ENCODE measurements at places on chromosomes 16 and 17. TPM values are rescaled to one million over a fixed set of nuclear protein-coding genes. Genes with fewer than 3 reads are reported as not detected.

GRCh38 chr17:7732981-7733539 lies 15.5 kb downstream of the DNAH2 start:
- no peak for DNase-seq
- H3K4me1 ChIP-seq, result no peaks in the 10 kb centered on the region
- peaks cover 3% of the 10 kb centered on the region for H3K27me3 ChIP-seq
- no peaks in the 10 kb centered on the region for H3K36me3 ChIP-seq

CD300H gene
- not detected for total RNA-seq

- no peaks in the 10 kb centered on the region for H3K36me3 ChIP-seq
- H3K4me3 ChIP-seq, result no peak overlapping the region
- DNase-seq, result no peak
- no peak overlapping the region for H3K27ac ChIP-seq
These were observed 7.5 kb downstream of the ARHGAP23 start for GRCh38 chr17:38435795-38436194.

DNA sequence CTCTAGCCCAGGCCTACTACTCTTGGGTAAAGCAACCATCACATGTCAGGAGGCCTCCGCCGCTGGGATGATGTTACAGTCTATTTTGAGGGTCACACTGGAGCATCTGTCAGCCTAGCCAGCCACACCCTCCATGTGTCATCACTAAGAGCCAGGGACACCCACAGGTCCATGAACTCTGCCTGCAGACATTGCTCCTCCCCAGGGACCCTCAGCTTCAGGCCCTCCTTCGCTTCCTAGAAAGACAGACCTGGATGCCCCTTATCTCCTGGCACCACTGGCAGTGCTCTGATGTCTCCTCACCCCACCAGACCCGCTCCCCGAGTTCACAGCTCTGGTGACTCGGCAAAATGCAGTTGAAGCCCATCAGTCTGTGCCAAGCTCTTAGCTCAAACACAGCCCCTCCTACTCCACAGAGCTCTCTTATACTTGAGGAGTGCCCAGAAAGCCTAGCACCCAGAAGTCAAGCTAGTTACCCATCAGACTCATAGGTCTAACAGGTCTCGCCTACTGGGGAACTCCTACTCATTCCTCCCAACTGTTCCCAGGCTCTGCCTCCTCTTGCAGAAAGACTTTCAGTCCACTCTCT lies 5.9 kb downstream of the RANBP10 start:
- peaks cover 17% of the 10 kb centered on the region for H3K4me1 ChIP-seq
- no peak for DNase-seq
- H3K27ac ChIP-seq, result no peak overlapping the region

DNA sequence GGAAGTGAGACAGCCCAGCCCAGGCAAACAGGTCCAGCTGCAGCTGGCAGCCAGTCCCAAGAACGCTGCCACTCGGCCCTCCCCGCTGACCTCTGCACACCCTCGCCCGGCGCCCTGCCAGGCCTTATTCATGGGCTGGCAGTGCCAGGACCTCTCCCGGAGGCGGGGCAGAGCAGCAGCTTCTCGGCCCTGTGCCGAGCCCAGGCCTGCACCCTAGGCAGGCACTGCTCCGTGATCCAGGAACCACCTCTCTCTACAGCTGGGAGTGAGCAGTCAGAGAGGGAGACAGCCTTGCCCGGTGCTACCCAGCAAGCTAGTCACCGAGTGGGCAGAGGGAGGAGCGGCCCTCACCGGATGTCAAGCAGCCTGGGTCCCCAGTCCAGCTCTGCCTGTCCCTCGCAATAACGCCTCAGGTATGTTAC lies 79.9 kb upstream of the CBX4 start:
- H3K27ac ChIP-seq, result no peak overlapping the region
- peaks cover 57% of the 10 kb centered on the region for H3K27me3 ChIP-seq
- peaks cover 30% of the 10 kb centered on the region for H3K4me1 ChIP-seq
- DNase-seq, result no peak
- H3K4me3 ChIP-seq, result peak overlapping the region; percentile 15

HOXB7 gene
- 0.95 TPM for total RNA-seq

DNA sequence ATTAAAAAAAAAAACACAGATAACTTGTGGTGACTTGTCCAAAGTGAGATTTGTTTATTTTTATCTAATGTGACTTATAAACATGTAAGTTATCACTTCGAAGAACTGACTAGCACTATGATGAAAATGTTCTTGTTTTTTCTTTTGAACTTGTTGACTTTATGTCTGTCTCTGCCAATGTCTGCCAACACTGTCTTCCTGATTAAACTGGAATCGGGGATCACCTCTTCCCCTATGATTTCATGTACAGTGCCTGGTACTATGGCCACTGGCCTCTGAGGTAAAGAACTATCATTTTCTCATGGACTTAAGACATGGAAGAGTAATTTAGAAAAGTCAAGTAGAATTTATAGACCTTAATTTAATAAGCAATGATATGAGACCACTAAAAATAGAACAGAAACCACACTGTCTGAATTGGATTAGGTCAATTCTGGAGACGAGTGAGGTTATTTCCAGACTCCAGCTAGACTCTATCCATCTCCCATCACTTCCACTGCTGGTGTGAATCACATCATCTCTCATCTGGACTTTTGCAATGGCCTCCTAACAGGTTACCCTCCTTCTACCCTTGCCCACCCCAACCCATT lies 8.9 kb downstream of the C17orf78 start:
- no peak overlapping the region for H3K4me3 ChIP-seq
- H3K27ac ChIP-seq, result no peak overlapping the region
- no peaks in the 10 kb centered on the region for H3K36me3 ChIP-seq
- H3K27me3 ChIP-seq, result no peaks in the 10 kb centered on the region
- no peak for DNase-seq

HSF5 gene
- total RNA-seq, result not detected

GRCh38 chr17:3033741-3034577 lies 29.4 kb downstream of the OR1D5 start:
- peak; percentile 40 for DNase-seq
- peaks cover 9% of the 10 kb centered on the region for H3K4me1 ChIP-seq
- peaks cover 5% of the 10 kb centered on the region for H3K36me3 ChIP-seq
- no peak overlapping the region for H3K4me3 ChIP-seq
- H3K27me3 ChIP-seq, result peaks cover 8% of the 10 kb centered on the region
- H3K27ac ChIP-seq, result no peak overlapping the region

DNA sequence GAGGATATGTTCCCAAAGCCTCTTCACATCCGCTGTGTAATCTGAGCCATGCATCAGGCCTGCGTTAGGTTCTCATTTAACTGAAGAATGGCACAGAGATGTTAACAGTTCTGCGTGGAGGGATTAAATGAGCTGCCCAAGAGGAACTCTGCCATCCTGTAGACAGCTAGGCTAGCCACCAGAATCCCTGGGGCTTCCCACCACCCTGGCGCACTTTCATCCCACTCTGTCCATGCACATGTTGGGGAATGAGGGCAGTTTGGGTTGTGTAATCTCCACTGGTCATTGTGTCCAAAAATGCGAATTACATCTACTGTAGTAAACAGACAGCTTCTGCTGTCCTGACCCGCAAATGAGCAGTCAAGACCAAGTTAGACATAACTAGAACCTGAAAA lies 1.0 kb upstream of the GLG1 start:
- no peaks in the 10 kb centered on the region for H3K36me3 ChIP-seq
- no peak for DNase-seq
- peaks cover 33% of the 10 kb centered on the region for H3K4me1 ChIP-seq
- H3K4me3 ChIP-seq, result no peak overlapping the region
- H3K27me3 ChIP-seq, result no peaks in the 10 kb centered on the region

- no peak overlapping the region for H3K27ac ChIP-seq
- H3K4me3 ChIP-seq, result no peak overlapping the region
- no peaks in the 10 kb centered on the region for H3K27me3 ChIP-seq
- peaks cover 4% of the 10 kb centered on the region for H3K4me1 ChIP-seq
- H3K36me3 ChIP-seq, result no peaks in the 10 kb centered on the region
These were observed 296.7 kb upstream of the IRX5 start for GRCh38 chr16:54633943-54634362.

GRCh38 chr16:47634727-47635126 lies 173.6 kb downstream of the PHKB start:
- H3K4me3 ChIP-seq, result no peak overlapping the region
- H3K27ac ChIP-seq, result no peak overlapping the region
- no peak for DNase-seq
- H3K4me1 ChIP-seq, result no peaks in the 10 kb centered on the region
- H3K27me3 ChIP-seq, result no peaks in the 10 kb centered on the region
- peaks cover 27% of the 10 kb centered on the region for H3K36me3 ChIP-seq

Data from suprapubic skin (tissue), 4 donors.